ENCODE measurements at places on chromosomes 5 and 9.

- DNase-seq, result peak; percentile 95
These were observed 42.8 kb downstream of the SHB start for GRCh38 chr9:38026021-38026809.

DNA sequence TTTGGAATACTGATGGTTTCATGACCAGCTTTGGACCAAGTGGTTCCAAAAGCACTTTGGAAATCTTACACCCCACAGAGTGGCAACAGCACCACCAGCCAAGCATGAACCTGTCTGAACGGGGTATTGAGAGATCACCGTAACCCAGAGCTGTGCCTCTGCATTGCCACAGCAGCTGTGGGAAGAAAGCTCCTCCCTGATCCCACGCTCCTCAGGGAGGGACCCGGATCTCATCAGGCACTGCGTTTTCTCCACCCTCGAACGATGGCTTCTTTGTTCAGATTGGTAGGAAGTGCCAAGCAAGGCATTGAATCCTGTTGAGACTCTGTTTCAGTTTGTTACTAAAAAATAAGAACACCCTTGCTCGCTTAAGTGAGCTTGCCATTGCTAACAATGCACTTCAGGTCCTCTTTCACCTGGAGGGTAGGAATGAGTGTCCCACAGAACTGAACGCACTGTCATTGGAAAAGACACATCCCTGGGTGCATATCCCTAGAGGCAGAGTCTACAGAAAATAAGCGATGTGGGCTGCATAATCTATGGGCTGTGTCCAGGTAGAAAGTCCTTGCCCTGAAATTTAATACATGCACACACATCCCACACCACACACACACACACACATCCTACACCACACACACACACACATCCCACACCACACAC lies 118.0 kb upstream of the ICE1 start:
- DNase-seq, result no peak

- DNase-seq, result no peak
These were observed 2.1 kb upstream of the SIT1 start for GRCh38 chr9:35652829-35653209.

- no peak for DNase-seq
These were observed 19.9 kb upstream of the ZSWIM6 start for GRCh38 chr5:61311836-61312808.

GRCh38 chr9:38339087-38339486 lies 53.4 kb upstream of the ALDH1B1 start:
- DNase-seq, result peak; percentile 26
